Left cardiac atrium (tissue), 4 donors: ENCODE measurements at places on chromosomes 2 and 18.

- DNase-seq = no peak
Observed at GRCh38 chr18:41753826-41754225, 201.2 kb upstream of the PIK3C3 start.

DNA sequence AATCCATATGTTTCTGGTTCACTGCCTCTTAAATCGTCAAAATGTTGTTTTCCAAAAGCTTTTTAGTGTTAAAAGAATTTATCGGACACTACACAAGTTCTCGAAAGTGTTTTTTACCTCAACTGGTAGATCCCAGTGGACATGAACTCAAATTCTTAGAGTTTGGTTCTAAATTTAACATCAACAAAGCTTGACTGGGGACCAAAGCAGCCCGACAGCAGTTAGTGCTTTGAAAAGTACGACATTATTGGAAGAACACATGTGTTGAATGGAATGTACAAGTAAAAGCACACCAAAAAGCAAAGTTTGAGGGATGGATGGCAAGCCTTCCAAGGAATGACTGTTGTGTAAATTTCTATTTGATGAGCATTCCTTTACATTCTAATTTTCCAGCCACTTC lies 803.9 kb upstream of the POU3F3 start:
- no peak for DNase-seq

DNA sequence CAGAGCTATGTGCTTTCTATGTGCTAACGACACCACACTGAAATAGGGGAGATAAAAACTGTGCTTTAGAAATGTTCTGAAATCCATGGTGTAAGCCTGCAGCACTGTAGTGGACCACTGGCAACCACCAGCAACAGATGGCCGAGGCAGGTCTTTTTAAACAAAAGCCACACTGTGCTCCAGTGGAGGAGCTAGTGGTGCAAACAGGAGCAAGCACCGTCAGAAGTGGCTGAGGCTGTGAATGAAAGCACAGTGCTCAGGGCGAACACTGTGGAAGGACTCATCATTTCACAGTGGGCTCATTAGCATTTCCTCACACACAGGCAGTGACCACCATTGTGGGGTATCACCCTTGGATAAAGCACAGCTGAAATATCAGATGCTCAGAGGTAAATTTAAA lies 22.9 kb upstream of the MTX2 start:
- no peak for DNase-seq

DNA sequence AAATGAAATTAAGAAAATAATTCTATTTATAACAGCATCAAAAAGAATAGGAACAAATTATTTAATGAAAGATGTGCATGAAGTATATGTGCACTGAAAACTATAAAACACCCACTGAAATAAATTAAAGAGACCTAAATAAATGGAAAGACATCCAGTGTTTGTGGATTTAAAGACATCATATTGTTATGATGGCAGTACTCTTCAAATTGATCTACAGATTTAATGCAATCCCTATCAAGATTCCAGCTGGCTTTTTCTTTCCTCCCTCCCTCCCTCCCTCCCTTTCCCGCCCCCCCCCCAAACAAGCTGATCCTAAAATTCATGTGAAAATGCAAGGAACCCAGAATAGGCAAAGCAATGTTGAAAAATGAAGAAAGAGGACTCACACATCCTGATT lies 83.5 kb upstream of the ZFP36L2 start:
- DNase-seq = no peak

- DNase-seq = no peak
Observed at GRCh38 chr2:47134386-47135090, 20.6 kb downstream of the STPG4 start.

DNA sequence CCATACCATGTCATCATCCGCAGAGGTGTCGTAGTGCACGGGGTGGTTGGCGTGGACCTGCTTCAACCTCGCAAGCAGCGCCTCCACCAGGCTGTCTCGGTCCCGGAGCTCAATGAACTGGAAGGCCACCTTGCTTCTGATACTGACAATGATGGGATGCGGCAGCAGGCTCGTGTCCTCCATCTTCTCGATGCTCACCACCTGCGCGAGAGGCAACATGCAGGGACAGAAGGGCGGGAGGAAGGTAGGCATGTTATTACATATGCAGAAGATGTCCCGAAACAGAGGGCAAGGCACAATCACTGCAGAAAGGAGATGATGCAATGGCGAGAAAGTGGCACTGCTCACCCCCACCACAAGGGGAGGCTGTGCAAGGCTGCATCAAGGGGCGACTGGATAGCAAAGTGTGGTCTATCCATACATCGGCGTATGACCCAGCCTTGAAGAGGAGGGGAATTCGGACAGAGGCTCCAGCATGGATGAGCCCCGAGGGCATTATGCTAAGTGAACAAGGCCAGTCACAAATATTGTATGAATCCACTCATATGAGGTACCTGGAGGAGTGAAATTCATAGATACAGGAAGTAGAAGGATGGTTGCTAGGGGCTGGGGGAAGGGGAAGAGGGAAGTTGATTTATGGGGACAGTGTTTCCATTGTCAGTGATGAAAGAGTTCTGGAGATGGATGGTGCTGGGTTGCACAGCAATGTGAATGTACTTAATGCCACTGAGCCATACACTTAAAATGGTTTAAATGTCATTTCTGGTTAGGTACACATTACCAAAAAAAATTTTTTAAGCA lies 36.6 kb downstream of the RPL31 start:
- DNase-seq = no peak

GRCh38 chr2:60337142-60337497 lies 216.3 kb downstream of the BCL11A start:
- DNase-seq = no peak

DNA sequence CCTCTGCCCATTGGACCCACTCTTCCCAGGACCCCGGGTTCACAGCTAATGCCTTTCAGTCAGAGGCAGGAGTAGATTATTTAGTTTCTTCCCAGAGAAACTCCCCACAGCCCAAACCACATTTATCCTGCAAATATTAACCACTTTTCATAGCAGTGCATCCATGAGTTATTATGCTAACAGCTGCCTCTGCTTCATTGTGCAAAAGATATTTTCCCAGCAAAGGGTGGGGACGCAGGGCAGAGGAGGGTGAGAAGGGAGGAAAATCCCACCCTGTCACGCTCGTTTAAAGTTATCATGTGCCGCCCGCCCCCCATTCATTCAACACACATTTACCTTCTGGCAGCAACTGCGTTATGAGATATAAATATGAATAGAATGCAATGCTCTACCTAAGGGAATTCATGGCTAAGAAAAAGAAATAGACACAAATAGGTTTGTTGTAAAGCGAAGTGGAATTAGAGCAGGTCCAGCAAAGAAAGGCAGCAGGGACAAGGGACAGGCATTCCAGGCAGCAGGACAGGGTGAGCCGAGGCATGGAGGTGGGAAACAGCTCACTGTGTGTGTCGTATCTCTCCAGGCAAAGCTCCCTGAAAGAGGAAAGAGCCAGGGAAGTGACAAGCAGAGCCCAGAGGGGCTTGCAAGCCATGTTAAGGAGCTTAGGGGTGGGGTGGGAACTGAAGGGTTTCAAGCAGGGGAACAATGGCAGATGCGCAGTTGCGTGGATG lies 46.3 kb upstream of the LTBP1 start:
- DNase-seq = no peak

DNA sequence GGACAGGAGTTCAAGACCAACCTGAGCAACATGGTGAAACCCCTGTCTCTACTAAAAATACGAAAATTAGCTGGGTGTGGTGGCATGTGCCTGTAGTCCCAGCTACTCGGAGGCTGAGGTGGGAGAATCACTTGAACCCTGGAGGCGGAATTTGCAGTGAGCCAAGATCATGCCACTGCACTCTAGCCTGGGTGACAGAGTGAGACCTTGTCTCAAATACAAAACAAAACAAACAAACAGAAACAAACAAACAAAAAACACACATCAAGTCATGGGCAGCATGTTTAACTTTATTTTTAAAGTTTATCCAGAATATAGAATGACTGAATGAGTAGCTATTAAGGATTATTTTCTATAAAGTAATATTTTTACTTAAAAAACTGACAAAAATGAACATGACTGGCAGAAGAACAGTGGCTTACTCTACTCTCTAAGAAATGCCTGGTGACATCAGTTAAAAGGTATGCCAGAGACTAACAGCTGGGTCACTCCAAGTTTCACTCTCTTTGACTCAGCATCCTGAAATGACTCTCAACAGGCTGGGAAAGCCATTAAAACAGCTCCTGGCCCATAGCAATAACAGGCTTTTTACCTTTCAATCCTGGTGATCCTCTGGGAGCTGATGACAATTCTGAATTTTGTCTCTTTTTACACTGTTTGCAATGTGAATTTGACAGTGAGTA lies 281.6 kb upstream of the STON1 start:
- DNase-seq = no peak

DNA sequence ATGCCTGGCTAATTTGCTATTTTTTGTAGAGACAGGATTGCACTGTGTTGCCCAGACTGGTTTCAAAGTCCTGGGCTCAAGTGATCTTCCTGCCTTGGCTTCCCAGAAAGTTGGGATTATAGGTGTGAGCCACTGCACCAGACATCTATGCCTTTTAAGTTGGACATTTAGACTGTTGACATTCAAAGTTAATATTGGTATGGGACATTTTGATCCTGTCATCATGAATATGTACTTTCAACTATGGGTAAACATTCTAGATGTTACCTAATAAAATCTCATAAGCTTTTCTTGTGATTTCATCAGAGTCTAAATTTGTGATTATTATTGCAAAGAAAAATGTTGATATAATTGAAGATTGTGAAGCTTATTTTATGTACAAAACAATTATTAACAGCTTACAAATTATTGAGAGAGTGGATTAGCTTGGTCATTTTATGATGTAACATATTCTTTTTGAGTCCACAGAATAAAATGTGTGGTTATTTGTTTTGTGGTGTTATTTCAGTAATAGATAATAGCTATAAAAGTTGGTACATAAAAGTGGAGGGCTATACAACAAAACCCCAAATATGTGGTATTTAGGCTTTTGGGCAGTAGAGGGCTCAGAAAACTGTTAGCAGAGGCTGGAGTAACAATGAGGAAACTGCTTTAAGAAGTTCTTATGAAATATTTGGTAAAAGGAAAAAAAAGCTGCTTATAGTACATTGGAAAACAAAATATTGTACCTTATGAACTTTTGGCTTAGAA lies 41.4 kb downstream of the STARD6 start:
- DNase-seq = no peak

DNA sequence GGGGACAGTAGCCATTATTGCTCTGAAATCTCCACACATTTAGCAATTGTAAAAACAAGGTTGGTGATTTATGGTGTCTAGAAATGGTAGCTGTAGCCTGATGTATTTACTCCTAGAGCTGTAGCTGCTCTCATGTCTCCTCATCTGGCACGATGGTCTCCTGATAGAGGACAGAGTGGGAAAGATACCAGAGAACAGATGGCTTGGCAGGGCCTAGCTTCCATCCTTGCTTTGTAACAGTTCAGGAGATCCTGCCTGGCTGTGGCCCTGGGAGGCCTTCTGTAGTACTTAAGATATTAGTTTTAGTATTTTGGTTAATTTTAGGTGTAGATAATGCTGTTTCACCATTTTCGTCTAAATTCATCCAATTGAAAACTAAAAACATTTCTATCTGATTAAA lies 6.7 kb downstream of the ATG16L1 start:
- DNase-seq = no peak

DNA sequence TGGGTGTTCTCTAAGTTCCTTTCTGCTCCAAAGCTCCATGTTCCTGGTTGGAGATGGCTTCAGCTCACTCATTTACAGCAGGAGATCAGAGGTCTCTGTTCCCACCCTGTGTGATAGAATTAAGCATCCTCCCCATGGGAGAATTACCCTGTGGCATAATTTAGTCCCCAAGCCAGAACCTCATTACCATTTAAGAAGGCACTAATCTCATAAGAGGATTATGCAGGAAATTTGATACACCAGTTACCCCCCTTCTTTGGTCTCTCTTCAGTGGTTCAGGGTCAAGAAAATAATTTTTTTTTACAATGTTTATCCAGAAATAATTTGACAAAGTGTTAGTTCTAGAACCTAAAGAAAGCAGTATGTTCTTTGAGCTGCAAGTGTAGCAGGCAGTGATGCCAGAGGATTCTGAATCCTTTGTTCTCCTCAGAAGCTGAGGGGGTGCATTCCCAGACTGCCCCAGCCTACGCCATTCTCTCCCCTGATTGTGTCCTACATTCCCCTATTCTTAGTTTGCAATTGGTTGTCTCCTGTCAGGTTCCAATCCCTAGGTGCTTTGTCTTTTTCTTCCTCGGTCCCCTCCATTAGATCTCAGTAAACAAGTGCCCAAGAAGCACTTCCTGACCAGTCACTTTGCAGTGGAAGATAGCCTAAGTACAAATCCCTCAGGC lies 163.6 kb downstream of the PRKCE start:
- DNase-seq = no peak

GRCh38 chr2:10330700-10331026 lies 28.0 kb downstream of the HPCAL1 start:
- DNase-seq = no peak

DNA sequence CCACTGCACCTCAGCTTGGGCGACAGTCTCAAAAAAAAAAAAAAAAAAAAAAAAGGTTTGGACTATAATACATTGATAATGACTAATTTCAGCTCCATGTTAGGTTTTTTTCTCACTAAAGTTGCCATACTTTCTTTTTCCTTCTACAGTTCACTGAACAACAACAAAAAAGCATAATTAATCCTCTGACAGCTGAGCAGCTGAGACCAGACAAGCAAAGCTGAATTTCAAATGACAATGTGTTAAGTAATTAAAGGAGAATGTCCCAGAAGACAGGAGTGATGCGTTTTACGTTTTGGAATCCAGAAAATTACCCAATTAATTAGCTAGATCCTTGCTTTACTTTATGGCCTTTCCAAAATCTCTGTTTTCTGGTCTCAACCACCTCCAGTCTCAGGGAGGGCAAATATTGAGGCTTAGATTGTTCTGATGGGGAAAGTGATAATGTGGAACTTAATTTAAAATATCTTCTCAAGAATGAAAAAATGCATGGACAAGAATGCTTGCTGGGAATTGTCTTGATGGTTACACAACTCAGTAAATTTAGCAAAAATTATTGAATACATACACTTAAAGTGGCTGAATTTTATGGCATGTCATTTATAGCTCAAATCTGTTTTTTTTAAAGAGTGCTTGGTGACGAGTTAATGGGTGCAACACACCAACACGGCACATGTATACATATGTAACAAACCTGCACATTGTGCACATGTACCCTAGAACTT lies 17.4 kb upstream of the RMDN2 start:
- no peak for DNase-seq

DNA sequence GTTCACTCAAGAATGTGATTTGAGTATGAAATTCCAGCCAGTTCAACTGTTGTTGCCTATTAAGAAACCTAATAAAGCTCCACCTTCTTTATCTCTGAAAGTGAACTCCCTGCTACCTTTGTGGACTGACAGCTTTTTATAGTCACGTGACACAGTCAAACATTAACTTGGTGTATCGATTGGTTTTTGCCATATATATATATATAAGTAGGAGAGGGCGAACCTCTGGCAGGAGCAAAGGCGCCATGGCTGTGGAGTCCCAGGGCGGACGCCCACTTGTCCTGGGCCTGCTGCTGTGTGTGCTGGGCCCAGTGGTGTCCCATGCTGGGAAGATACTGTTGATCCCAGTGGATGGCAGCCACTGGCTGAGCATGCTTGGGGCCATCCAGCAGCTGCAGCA lies at the start of gene UGT1A1:
TSS of gene UGT1A1 (plus strand) at position 228 of the 400 bp plus-strand sequence. CDS start at position 246, 18 bp downstream.
- no peak for DNase-seq
